Thyroid gland (tissue), 4 donors: ENCODE measurements at places on chromosomes 16 and 17. TPM values are rescaled to one million over a fixed set of nuclear protein-coding genes. Genes with fewer than 3 reads are reported as not detected.

DNA sequence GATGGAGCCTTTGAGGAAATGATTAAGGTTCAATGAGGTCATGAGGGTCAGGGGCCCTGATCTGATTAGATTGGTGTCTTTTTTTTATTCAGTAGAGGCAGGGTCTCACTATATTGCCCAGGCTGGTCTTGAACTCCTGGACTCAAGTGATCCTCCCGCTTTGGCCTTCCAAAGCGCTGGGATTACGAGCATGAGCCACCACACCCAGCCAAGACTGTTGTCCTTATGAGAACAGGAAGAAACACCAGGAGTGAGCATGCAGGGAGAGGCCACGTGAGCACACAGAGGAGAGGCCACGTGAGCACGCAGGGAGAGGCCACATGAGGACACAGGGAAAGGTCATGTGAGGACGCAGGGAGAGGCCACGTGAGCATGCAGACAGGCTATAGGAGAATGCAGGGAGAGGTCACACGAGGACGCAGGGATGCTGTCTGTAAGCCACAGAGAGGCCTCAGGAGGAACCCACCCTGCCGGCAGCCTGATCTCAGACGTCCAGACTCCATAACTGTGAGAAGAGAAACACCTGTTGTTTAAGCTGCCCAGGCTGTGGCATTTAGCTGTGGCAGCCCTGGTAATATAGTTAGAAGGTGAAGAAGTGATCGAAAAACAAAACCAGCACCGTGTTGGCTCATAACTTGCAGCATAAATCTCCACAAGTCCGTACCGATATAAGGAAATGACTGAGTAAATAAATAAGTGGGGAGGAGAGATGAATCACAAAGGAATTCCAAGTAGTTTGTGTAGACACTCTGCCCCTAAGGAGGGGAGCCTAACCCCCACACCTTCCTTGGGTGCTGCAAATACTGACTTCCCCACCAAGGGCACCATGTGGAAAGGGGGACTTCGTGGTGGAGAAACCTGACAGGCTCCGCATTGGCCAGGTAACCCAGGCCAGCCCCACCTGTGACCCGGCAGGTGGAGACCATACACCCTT lies 14.6 kb upstream of the CSNK1D start:
- no peak for DNase-seq

CACNG3 gene
- not detected for total RNA-seq

PARD6A gene
- total RNA-seq = 2.6 TPM

PRDM7 gene
- total RNA-seq = not detected

GRCh38 chr17:45973099-45973780 lies 25.8 kb upstream of the STH start:
- peak; percentile 29 for DNase-seq

WNK4 gene
- total RNA-seq = 0.45 TPM

DNA sequence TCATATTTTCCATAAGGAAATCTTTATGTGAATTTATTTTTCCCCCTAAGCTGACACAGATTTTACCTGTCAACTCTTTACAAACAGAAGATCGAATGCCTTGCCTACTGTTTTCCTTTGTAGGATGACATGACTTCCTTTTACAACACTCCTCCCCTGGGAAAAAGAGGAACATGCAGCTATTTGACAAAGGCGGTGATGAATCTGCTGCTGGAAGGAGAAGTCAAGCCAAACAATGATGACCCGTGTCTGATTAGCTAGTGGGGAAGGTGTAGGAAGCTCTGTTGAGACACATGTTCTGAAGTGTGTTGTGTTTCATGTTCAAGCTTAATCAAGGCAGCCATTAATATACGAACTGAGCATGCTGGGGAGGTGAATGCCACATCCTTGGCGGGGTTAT lies 238.0 kb downstream of the PHKB start:
- no peak for DNase-seq

MT1M gene
- total RNA-seq = 7.1 TPM

DNA sequence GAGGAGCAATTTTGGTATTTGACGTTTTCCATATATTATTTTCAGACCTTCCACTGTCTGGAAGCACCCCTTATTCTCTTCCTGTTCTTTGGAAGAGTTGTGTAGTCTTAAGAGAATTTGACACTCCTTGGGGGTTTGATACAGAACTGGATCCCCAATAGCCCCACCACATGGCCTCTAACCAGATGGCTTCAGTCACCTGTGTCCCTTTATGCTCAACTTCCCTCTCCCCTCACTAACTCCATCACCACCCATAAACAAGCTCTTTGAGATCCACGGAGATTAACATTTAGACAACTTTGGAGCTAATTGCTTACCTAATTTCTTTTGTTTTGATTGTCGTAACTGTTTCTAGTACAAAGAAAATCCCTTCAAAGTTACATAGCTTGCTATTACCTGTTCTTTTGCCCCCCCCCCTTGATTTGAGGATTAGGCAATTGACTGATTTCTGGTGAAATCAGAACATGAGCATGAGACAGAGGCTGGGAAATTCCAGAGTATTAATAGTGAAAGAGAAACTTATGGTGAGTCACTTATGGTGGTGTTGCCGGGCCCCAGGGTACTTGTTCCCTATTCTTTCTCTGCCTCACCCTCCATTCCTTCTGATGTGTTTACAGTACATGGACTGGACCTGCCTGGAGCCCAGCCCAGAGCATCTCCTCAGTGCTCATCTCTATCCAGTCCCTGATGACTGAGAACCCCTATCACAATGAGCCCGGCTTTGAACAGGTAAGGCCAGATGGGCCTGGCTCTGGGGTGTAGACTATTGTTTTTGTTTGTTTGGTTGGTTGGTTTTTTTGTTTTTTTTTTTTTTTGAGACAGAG lies 7.5 kb downstream of the UBE2Z start:
- DNase-seq = no peak

- no peak for DNase-seq
Observed at GRCh38 chr17:82227629-82228277, 1.1 kb upstream of the SLC16A3 start.

DNA sequence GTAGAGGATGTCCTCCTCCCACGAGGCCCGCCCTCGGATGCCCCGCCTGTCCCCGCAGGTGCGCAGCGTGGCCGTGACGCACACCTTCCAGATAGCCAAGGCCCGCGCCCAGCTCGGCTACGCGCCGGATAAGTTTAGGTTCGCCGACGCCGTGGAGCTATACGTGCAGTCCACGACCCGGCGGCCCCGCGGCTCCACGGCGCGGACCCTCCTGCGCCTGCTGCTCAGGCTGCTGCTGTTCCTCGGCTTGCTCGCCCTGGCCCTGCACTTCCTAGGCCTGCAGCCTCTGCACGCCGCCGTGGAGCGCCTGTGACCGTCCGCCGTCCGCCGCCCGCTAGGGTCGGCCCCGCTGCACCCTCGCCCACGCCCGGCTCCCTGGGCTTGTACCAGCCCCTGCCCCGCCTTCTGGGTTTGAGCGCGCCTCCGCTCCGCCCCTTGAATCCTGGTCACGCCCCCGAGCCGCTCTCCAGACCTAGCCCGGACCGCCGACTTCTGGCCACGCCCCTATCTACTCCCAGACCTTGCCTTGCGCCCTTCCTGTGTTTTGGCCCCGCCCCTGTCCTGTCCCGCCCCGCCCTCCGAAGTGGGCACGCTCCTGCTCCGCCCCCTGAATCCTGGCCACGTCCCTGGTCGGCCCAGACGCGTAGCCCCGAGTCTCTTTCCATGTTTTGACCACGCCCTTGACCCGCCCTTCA lies 15.8 kb upstream of the EEF2K start:
- peak; percentile 100 for DNase-seq

- DNase-seq = no peak
Observed at GRCh38 chr16:12898551-12898950, 2.8 kb upstream of the SHISA9 start.

- no peak for DNase-seq
Observed at GRCh38 chr16:72995151-72995881, 52.6 kb downstream of the ZFHX3 start.

- no peak for DNase-seq
Observed at GRCh38 chr17:48565925-48566710, 12.0 kb downstream of the HOXB4 start.

- no peak for DNase-seq
Observed at GRCh38 chr16:20327444-20328041, at the start of gene GP2. TSS of gene GP2 (minus strand) at chr16:20327513. CDS start at chr16:20326431, 1,082 bp downstream.

- DNase-seq = no peak
Observed at GRCh38 chr17:66716236-66717026, 118.5 kb upstream of the CACNG5 start.

GLTPD2 gene
- not detected for total RNA-seq

DNA sequence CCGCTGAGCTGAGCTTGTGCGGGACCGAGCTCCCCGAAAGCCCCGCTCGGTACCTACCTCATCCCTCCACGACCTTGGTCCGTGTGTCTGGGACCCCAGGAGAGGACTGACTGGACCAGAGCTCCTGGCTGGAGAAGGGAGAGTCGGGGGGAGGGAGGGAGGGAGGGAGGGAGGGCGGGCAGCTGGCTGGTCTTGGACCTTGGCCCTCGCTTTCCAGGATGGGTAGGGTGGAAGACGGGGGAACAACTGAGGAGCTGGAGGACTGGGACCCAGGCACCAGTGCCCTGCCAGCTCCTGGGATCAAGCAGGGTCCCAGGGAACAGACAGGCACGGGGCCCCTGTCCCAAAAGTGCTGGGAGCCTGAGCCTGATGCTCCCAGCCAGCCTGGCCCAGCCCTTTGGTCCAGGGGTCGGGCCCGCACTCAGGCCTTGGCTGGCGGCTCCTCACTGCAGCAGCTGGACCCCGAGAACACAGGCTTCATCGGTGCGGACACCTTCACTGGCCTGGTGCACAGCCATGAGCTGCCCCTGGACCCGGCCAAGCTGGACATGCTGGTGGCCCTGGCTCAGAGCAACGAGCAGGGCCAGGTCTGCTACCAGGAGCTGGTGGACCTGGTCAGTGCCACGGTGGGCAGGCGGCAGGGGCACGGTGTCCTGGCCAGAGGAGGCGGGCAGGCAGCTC lies 553 bp downstream of the RHBDL1 start:
- DNase-seq = no peak

DNA sequence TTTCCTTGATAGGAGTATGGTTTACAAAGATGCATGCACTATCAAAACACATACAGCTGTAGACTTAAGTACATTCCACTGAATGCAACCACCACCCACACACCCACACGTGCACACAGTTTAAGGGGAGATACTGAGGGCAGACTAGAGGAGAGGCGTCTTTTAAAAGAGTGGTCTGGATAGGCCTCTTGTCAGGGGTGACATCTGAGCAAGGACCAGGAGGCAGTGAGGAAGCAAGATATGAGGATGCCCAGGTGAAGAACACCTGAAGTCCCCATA lies 12.6 kb downstream of the MPHOSPH6 start:
- no peak for DNase-seq

GRCh38 chr17:2023256-2023655 lies 1.9 kb downstream of the RTN4RL1 start:
- DNase-seq = no peak

GRCh38 chr16:8751481-8752311 lies 45.7 kb downstream of the TMEM186 start:
- no peak for DNase-seq

DNA sequence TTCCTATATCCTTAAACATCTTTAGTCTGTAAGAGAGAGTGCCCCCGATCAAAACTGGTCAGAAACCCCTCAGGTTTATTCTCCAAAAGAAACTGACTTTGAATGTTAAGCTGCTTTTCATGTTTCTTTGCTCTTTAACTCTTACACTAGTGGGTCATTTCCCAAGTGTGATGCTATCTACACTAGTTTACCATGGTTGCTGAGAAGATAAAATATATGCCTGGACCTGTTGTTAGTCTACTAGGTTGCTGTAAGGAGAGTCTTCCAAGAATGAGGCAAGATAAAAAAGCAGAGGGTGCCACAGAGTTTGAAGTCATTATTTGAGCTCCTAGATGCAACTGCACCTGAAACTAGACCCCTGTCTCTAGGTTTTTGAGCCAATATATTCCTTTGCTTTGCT lies 12.2 kb upstream of the ZKSCAN2 start:
- no peak for DNase-seq

PTGES3L gene
- total RNA-seq = 0.75 TPM

RAB26 gene
- 0.89 TPM for total RNA-seq

GSDMA gene
- not detected for total RNA-seq

- DNase-seq = no peak
Observed at GRCh38 chr17:2954898-2955445, 108.4 kb downstream of the OR1D5 start.

DNA sequence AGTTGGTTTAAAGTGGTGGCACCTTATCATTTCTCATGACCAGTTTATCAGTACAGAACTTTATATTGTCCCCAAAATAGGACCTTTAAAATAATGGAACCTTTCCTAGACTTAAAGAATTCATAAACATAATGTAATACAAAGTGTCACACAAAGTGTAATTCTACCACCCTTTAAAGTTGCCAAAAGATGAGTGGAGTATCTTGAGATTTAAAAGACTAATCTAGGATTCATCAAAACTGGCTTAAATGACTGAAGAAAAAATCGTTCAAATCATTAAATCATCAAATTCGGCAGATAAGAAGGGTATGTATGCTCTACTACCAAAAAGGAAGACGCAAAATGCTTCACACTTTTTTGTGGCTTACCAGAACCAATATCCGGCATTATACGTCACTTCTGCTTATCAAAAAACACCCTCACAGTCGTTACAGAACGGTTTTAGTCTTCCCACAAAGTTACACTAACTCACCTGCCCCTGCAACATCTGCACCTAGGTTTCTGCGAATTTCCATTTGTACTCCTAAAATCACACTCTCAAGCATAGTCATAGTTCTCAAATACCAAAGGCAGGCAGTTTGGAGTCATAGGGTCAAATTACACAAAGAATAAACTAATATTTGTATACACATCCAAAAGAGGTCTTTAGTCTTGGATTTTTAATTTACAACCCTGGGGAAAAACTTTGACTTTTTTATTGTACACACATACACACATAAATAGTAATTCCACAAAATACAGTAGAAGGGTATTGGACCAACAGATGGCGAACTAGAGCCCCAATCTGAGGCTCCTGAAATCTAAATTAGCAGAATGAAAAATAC lies 1.4 kb upstream of the KANSL1 start:
- no peak for DNase-seq

GRCh38 chr16:65071433-65072311 lies 50.2 kb downstream of the CDH11 start:
- DNase-seq = peak; percentile 7

- DNase-seq = no peak
Observed at GRCh38 chr17:77307479-77308198, 166.9 kb downstream of the SEC14L1 start.
